ENCODE measurements at places on chromosomes 16 and 17. TPM values are rescaled to one million over a fixed set of nuclear protein-coding genes. Genes with fewer than 3 reads are reported as not detected.

DBNDD1 gene
- 7.5 TPM for polyA plus RNA-seq

DNA sequence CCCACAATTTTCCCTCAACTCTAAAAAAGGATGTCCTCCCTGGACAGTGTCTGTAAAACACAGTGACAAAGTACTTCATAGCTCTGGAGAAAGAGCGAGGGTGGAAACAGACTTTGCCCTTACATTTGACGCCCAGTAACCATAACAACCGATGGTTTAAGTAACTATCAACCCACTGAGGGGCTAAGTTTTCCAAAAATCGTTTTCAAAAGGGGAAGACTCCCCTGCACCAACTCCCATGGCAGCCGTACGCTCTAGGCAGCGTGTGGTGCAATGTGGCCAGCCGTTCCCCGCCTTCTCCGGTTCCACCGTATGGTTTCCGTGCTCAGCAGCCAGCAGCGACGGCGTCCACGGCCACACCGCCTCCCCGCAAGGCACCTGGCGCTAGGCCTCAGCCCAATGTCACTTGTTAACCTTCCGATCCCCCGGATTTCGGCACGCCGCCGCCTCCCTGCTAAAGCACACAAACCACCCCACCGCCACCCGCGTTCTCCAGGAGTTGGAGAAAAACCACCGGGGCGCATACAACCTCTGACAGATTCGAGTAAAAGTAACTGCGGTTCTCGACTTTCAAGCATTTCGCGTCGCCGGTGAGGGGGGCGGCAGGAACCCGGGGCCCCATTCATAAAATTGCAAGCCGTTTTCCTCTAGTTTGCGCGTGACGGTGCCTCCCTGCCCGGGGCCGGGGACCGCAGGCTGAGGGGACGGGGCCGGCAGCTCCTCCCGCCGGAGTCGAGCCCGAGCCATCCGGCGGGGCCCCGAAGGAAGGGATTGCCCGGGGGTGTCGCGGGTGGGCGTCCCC lies 661 bp downstream of the TEX2 start:
- peak; percentile 65 for DNase-seq

ZNF750 gene
- 0.74 TPM for polyA plus RNA-seq

CMTM1 gene
- 7.4 TPM for polyA plus RNA-seq

DNA sequence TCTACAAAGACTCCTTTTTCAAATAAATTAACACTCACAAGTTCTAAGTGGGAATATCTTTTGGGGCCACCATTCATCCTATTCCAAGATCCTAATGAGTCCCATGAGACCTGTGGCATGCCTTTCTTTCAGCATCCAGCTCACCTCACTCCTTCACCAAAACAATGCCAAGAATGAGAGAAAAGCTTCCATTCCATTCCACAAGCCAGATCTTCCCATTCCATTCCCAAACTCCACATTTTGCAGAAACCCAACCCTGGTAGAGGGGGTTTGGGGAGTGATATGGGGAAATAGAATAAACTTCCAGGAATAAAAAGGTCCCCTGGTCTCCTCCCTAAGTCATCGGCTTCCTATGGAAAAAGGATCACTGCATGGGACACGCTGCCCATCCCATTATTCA lies 392.2 kb downstream of the NPIPA8 start:
- no peak for DNase-seq

DNA sequence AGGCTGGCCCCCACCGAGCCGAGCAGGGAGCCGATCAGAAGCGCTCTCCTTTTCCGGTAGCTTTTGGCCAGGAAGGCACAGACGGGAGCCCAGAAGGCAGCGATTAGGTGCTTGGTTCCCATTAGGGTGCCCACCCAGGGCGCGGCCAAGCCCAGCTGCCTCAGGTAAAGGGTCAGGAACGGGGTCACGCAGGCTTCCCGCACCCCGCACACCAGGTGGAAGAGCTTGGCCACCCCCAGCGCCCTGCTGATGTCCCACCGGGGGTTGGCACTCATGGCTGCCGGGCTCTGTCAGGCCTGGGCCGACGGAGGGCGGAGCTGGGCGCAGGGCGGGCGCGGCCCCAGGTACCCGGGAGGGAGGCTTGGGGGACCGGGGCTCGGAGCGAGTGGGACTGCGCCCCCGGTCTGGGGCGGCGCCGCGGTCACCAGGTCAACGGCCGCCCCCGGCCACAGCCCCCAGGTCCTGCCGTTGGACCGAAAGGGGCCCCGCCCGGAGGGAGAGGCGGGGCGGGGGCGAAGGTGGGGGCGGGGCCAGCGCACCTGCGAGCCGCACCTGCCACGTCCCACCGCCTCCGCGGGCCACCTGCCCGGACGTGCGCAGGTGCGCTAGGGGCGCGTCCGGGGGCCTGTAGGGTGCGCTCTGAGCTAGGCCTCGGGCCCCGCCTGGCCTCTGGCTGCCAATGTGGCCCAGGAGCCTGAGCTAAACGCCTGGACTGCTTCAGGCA lies at the start of gene MFSD6L:
TSS of gene MFSD6L (minus strand) at position 520 of the 724 bp plus-strand sequence. CDS start at position 275, 245 bp downstream.
- no peak for DNase-seq

- no peak for DNase-seq
Measured at GRCh38 chr17:78718575-78719208, 63.4 kb downstream of the CYTH1 start.

DNA sequence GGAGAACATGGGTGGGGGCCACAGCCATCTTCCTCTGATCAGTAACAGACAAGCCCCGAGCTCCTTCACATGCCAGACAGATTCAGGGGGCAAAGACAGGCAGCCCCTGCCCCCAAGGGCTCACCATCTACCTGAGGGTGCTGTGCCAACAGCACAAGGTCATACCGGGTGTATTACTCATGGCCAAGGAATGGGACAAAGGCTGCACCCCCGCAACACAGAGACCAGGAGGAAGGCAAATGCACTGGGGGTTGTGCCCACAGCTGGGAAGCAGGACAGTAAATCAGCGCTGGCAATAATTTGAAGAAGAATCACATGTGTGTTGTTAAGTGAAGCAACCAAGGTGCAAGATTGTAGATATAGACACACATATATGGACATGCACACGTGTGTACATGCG lies 137.1 kb downstream of the C16orf95 start:
- no peak for DNase-seq

DNA sequence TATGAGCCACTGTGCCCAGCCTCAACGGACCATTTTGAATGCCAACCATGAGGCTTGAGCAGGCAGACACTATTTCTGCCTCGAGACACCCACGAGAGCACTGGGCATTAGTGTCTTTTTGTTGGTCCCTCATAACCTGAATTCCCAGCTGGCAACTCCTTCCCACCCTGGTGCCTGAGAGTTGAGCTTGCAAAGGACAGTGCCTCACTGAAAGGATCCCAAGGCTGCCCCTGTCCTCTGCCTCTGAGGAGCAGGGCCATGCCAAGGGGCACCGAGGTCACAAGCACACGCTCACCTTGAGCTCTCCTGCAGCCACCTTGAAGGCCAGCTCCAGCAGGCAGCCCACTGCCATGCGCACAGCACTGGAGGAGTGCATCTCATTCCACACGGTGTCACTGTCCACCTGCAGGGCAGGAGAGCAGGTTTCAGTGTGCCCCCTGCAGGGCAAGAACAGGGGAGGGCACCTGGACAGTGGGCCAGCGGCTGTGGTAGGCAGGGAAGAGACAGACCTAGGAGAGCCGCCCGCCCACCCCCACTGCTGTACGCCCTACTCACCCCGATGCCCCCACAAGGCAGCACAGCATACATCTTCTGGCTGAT lies 12.8 kb downstream of the G6PC3 start:
- no peak for DNase-seq

GRCh38 chr17:7789131-7789530 lies 44.9 kb upstream of the KDM6B start:
- no peak for DNase-seq

- DNase-seq: peak; percentile 18
Measured at GRCh38 chr17:38352245-38353085, 821 bp downstream of the SOCS7 start.

NME1 gene
- 67.8 TPM for polyA plus RNA-seq

PPL gene
- 35.7 TPM for polyA plus RNA-seq

GRCh38 chr16:68920349-68920748 lies 77.0 kb downstream of the TANGO6 start:
- DNase-seq: no peak

Measured in left lung (tissue), 14 donors.